Osteoblast (primary cell): ENCODE measurements at places on chromosomes 1 and 21. TPM values are rescaled to one million over a fixed set of nuclear protein-coding genes. Genes with fewer than 3 reads are reported as not detected.

The SHE gene
- not detected in 2 replicates for total RNA-seq

The GPA33 gene
- total RNA-seq: not detected in 2 replicates

The KIF17 gene
- total RNA-seq: 0.29 and 0.36 TPM in 2 replicates

The MX2 gene
- 12.4 and 14.5 TPM in 2 replicates for total RNA-seq

The SPRR3 gene
- not detected in 2 replicates for total RNA-seq
